Psoas muscle (tissue), 8 donors: ENCODE measurements at places on chromosomes 4 and X.

DNA sequence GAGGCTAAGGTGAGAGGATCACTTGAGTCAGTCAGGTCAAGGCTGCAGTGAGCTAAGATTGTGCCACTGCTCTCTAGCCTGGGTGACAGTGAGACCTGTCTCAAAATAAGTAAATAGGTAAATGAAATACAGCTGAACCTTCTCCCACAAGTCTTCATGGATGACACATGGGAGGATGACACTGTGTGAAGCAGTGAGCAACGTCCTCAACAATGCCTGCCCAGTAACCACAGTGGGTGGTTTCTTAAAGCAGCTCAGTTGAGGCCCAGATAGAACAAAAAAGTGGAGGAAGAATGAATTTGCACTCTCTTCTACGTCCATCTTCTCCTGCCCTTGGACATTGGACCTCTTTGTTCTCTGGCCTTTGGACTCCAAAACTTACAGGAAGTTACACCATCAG is 52.7 kb downstream of the MSX1 start:
- DNase-seq: no peak

DNA sequence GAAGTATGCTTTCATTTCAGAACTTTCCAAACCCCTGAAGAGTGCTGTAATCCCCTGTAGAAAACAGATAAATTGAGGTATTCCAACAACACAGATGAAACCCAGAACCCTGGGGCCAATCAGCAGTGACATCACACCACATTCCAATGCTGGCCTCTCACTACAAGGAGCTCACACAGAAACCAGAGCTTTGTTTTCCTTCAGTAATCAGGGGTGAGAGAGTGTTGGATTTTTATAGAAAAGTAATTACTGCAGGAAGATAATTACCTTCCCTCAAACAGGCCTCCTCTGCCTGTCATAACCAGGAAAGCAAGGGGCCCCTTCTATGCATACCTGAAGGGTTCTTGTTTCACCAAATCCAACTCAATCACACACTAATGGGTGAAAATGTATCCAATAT is 246.2 kb downstream of the SCFD2 start:
- DNase-seq: no peak

DNA sequence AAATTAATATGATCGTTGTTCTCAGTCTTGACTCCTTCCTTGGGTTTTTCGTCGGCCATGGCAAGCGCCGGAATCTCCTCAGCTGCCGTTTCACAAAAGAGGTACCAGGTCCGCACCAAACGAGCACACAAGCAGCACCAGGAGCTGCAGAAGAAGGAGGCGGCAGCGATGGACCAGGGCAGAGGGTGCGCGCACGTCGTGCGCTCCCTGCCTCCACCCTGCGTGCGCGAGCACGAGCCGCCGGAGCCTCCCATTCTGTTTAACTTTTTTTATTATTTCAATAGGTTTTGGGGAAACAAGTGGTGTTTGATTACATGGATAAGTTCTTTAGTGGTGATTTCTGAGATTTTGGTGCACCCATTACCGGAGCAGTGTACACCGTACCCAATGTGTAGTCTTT is 158.2 kb downstream of the PLS3 start:
- DNase-seq: no peak

- no peak for DNase-seq
These were observed 80.8 kb upstream of the EFNB1 start for GRCh38 chrX:68748030-68748429.

DNA sequence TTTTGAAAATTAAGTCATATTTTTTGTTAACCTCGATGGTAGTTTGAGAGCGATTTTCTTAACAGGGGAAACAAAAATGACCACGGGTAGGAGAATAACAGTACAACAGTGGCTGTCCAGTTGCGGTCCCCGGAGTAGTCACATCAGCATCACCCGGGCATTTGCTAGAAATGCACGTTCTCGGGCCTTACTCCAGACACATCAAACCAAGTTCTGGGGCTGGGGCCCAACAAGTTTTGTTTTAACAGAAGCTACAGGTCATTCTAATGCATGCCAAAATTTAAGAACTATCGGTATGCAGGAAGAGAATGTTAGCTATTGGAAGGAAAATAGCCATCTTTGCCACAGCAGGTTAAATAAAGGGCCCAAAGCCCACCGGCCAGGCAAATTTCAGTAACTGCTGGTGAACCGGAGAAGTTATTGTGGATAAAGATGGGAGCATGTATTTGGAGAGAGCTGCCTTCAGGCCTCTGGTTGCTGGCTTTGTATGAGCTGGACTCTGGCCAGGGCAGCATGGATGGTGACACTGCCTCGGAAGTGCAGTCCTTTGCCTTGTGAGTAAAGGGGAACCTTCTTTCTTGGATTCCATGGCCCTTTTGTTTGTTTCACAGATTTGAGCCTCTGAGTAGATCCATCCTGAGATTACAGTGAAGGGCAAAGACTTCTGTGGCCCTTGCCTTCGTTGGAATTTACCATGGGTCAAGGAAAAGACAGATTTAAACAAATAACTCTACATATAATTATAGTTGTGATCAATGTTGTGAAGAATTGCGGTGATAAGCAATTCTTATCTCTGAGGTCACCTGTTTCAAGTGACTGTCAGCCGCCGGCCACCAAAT is 62.1 kb downstream of the TBC1D14 start:
- no peak for DNase-seq
